ENCODE measurements at places on chromosomes 6 and 20. TPM values are rescaled to one million over a fixed set of nuclear protein-coding genes. Genes with fewer than 3 reads are reported as not detected.
A peak's percentile ranks its signal among the peaks of the same experiment; 100 is the strongest.

ZBTB46 gene
- total RNA-seq: 19.7 TPM

GRCh38 chr6:157764178-157765068 is 58.6 kb upstream of the SNX9 start:
- DNase-seq: peak; percentile 90
- peak overlapping the region; percentile 73 for H3K27ac ChIP-seq
- H3K36me3 ChIP-seq: no peaks in the 10 kb centered on the region
- H3K4me1 ChIP-seq: peaks cover 48% of the 10 kb centered on the region
- H3K27me3 ChIP-seq: no peaks in the 10 kb centered on the region
- no peak overlapping the region for H3K4me3 ChIP-seq

GRCh38 chr6:148494226-148494625 is 151.6 kb downstream of the SASH1 start:
- no peak overlapping the region for H3K4me3 ChIP-seq
- no peak for DNase-seq
- H3K27me3 ChIP-seq: no peaks in the 10 kb centered on the region
- no peaks in the 10 kb centered on the region for H3K4me1 ChIP-seq
- H3K27ac ChIP-seq: no peak overlapping the region

- no peaks in the 10 kb centered on the region for H3K36me3 ChIP-seq
- H3K27ac ChIP-seq: peak overlapping the region; percentile 65
- peaks cover 24% of the 10 kb centered on the region for H3K27me3 ChIP-seq
- no peak for DNase-seq
- peak overlapping the region; percentile 63 for H3K4me3 ChIP-seq
- peaks cover 21% of the 10 kb centered on the region for H3K4me1 ChIP-seq
Observed at GRCh38 chr6:85449388-85449817, 480 bp upstream of the NT5E start.

DNA sequence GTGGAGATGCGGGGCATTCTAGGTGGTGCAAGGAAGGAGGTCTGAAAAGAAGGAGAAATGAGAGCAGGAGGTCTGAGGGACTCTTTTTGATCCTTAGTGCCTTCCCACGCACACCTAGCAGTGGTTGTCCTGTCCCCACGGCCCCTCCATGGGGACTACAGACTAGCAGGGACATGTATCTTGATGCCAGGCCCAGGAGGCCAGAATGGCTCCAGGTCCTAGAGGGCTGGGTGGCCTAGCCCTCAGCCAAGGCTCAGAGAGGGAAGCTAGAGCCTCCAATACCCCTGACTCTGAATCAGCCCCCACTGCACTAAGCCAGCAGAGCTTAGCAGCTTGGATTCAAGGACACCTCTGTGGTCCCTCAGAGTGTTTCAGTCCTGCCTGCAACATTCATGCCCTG is 16.7 kb upstream of the BLCAP start:
- no peaks in the 10 kb centered on the region for H3K27me3 ChIP-seq
- no peaks in the 10 kb centered on the region for H3K4me1 ChIP-seq
- H3K36me3 ChIP-seq: no peaks in the 10 kb centered on the region
- H3K4me3 ChIP-seq: no peak overlapping the region
- H3K27ac ChIP-seq: no peak overlapping the region

SUMO4 gene
- total RNA-seq: 2.5 TPM

GRCh38 chr6:39617520-39617919 is 107.7 kb downstream of the KIF6 start:
- no peaks in the 10 kb centered on the region for H3K4me1 ChIP-seq
- H3K27ac ChIP-seq: no peak overlapping the region
- H3K36me3 ChIP-seq: no peaks in the 10 kb centered on the region
- DNase-seq: no peak

DNA sequence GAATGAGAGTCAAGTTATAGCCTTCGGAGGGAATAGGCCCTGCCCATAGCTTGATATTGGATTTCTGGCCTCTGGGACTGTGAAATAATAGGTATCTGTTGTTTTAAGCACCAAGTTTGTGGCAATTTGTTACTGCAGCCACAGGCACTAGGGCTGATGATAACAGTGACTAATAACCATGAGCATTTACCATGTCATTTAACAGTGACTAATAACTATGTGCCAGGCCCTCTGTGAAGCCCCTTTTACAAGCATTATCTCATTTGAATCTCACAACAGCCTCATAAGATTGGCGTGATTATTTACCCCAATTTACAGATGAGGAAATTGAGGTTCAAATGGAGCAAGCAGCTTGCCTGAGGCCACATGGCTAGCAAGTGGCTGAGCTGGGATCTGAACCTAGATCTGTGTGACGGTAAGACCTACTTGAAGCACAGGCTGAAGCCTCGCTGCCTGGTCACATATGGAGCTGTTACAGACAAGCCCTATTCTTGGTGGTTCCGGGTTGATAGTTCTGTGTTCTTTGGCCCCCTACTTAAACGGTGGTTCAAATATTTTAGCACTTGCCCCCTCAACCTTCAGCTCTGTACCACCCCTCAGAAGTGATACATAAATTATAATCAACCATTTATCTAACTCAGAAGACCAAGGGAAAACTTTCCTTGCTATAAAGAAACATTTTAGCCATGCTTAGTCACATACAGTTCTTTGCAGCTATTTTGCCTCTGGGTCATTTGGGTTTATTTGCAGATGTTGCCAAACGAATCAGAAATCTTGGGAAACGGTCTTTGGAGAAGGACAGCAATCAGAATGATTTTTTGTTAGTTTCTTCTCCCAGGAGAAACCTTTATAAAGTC is 98.3 kb downstream of the ELOVL5 start:
- DNase-seq: no peak
- no peaks in the 10 kb centered on the region for H3K27me3 ChIP-seq
- H3K27ac ChIP-seq: no peak overlapping the region
- no peaks in the 10 kb centered on the region for H3K36me3 ChIP-seq

DNA sequence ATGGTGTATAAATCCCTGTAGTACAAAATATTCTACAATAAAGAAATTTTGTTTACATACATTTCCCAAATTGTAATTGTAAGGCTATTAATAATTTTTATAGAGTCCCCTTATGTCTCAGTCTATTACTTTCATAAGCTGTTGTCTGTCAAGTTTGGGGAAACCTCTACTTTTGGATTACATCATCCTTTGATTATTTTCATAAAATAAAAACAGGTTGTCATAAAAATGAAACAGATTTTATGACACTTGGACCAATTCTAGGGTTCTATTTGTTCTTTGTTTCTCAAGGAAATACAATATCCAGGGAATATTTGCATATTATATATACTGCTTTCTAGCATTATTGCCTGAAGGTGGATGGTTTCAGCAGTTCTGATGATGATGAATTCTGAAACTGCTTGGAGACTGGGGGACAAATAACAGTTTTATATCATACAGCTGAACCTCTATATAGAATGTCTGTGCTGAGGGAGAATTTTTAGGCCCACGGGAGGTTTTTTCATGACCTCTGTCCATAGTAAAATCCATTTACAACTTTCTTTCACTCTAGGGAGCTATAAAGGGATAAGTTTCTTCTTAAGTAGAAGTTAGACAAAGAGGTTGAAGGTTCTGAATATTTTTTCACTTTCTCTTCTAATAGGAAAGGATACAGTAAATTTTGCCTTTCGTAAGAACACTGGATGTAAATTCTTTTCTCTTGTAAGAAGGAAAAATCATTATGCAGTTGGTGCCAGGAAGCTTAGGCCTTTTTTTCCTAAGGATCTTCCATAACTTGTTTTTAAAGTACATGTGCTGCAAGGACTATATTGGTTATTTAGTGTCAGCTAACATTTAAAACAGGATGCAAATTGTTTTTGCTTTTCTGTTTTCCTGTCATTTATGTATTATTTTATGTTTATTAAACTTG is 58.0 kb downstream of the CD2AP start:
- no peak for DNase-seq
- H3K36me3 ChIP-seq: peaks cover 15% of the 10 kb centered on the region
- H3K27me3 ChIP-seq: no peaks in the 10 kb centered on the region
- H3K4me3 ChIP-seq: no peak overlapping the region
- no peak overlapping the region for H3K27ac ChIP-seq
- no peaks in the 10 kb centered on the region for H3K4me1 ChIP-seq

GRCh38 chr20:62405108-62405980 is 1.7 kb downstream of the CABLES2 start:
- H3K4me1 ChIP-seq: peaks cover 33% of the 10 kb centered on the region
- DNase-seq: peak; percentile 76
- no peaks in the 10 kb centered on the region for H3K36me3 ChIP-seq

- no peak for DNase-seq
- H3K36me3 ChIP-seq: no peaks in the 10 kb centered on the region
- H3K27ac ChIP-seq: no peak overlapping the region
- H3K27me3 ChIP-seq: peaks cover 14% of the 10 kb centered on the region
- no peaks in the 10 kb centered on the region for H3K4me1 ChIP-seq
Observed at GRCh38 chr6:40620574-40621240, 33.5 kb upstream of the LRFN2 start.

GRCh38 chr6:107466062-107466461 is 6.7 kb upstream of the PDSS2 start:
- H3K27me3 ChIP-seq: no peaks in the 10 kb centered on the region
- no peaks in the 10 kb centered on the region for H3K4me1 ChIP-seq
- DNase-seq: no peak

NKAPL gene
- total RNA-seq: 0.87 TPM

IP6K3 gene
- total RNA-seq: 4.6 TPM

GRCh38 chr6:21161707-21162106 is 431.8 kb upstream of the SOX4 start:
- H3K36me3 ChIP-seq: no peaks in the 10 kb centered on the region
- H3K27ac ChIP-seq: no peak overlapping the region
- no peak for DNase-seq
- no peak overlapping the region for H3K4me3 ChIP-seq
- no peaks in the 10 kb centered on the region for H3K27me3 ChIP-seq
- no peaks in the 10 kb centered on the region for H3K4me1 ChIP-seq

GRCh38 chr6:125421836-125422235 is 120.1 kb upstream of the HDDC2 start:
- no peak for DNase-seq
- H3K36me3 ChIP-seq: no peaks in the 10 kb centered on the region
- no peak overlapping the region for H3K4me3 ChIP-seq
- no peak overlapping the region for H3K27ac ChIP-seq
- no peaks in the 10 kb centered on the region for H3K27me3 ChIP-seq

GRCh38 chr6:155561257-155561965 is 105.8 kb upstream of the NOX3 start:
- H3K27me3 ChIP-seq: no peaks in the 10 kb centered on the region
- H3K27ac ChIP-seq: no peak overlapping the region
- no peaks in the 10 kb centered on the region for H3K36me3 ChIP-seq

ZNF311 gene
- total RNA-seq: 1.8 TPM

GRCh38 chr20:59007665-59008511 is 834 bp upstream of the CTSZ start:
- H3K36me3 ChIP-seq: no peaks in the 10 kb centered on the region
- peak overlapping the region; percentile 70 for H3K4me3 ChIP-seq
- peak; percentile 83 for DNase-seq

GRCh38 chr20:57123504-57123903 is 142.9 kb downstream of the BMP7 start:
- no peak overlapping the region for H3K27ac ChIP-seq
- no peak overlapping the region for H3K4me3 ChIP-seq
- no peaks in the 10 kb centered on the region for H3K4me1 ChIP-seq
- DNase-seq: no peak
- H3K36me3 ChIP-seq: no peaks in the 10 kb centered on the region
- no peaks in the 10 kb centered on the region for H3K27me3 ChIP-seq

DNA sequence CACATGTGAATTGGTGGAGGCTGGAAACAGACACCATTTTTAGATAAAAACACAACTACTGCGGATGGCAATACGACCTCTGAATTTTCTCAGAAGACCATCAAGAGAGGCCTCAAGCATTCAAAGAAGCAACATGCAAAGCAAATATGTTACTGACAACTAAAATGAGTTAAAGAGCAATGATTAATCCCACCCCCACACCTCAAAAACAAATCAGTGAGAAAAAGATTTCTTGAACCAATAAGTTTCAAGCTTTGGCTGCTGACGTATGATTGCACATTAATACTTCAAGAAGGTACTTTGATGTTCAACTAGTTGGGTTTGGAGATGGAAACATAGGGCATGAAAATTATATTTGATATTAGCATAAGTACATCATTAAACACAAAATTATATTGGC is 982 bp downstream of the MMUT start:
- H3K27me3 ChIP-seq: no peaks in the 10 kb centered on the region
- H3K36me3 ChIP-seq: peaks cover 22% of the 10 kb centered on the region
- H3K27ac ChIP-seq: peak overlapping the region; percentile 93
- H3K4me3 ChIP-seq: peak overlapping the region; percentile 88

DNA sequence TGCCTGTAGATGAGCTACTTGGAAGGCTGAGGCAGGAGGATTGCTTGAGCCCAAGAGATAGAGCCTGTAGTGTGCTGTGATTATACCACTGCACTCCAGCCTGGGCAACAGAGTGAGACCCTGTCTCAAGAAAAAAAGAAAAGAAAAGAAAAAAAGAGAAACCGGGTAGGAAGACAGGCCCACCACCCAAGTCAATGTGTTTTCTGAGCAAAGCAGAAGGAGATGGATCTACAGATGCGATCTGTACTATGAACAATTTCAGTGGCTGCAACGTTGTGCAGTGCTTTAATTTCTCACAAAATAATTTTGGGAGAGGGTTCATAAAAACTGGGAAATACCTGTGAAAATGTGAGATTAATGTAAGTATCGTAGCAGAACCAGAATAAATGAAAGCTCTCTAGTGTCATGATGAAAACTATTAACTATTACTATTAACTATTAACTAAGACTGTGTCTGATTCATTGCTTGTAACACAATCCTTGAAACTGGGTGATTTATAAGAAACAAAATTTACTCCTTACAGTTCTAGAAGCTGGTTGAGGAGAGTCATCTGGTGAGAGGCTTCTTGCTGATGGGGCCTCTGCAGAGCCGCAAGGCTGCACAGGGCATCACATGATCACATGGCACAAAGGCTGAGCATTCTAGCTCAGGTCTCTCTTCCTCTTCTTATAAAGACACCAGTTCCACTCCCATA is 233.1 kb upstream of the ZNF217 start:
- H3K27me3 ChIP-seq: no peaks in the 10 kb centered on the region
- H3K4me1 ChIP-seq: peaks cover 26% of the 10 kb centered on the region
- no peak for DNase-seq
- H3K27ac ChIP-seq: no peak overlapping the region

DNA sequence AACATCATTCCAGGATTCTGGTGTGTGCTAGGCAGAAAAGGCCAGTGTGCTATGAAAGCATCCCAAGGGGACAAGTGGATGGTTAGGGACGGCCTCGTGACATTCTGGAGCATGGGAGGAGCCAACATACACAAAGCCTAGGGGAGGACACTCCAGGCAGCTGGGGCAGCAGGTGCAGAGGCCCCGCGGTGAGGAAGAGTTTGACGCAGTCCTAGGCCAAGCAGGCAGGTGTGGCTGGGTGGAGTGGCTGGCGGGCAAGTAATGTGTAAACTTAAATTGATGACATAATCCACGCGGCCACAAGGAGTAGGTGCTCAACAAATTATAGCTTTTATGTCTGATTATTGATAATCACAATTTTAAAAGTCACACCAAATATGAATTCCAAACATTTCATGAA is 93.6 kb downstream of the TMEM242 start:
- H3K27me3 ChIP-seq: peaks cover 13% of the 10 kb centered on the region
- H3K4me1 ChIP-seq: no peaks in the 10 kb centered on the region
- no peak overlapping the region for H3K4me3 ChIP-seq
- DNase-seq: peak; percentile 23
- no peaks in the 10 kb centered on the region for H3K36me3 ChIP-seq

NFS1 gene
- total RNA-seq: 19.5 TPM

VWA7 gene
- total RNA-seq: 3.4 TPM
